GOT3 (cell line): ENCODE measurements at places on chromosomes 2 and 18.

DNA sequence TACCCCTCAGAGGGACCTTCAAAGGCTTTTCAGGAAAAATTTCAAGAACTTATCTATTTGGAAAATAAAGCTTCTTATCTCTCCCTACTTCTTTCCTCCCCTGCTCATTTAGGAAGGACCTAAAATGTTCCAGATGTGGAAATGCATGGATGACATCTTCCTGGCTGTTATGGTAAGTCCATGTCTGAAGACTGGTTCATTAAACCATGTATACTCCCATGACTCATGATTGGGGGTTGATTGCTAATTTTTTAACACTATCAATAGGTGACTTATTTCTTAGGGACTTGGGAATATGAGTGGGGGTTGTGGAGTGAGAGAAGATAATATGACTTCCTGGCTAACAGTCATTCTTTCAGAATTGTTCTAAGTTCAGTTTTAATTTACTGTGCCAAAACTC is 104.0 kb upstream of the PARD3B start:
- no peak for DNase-seq

- no peak for DNase-seq
These were observed 1.6 kb upstream of the DNMT3A start for GRCh38 chr2:25343187-25343825.

- no peak for DNase-seq
These were observed 793.5 kb upstream of the CHAC2 start for GRCh38 chr2:52974127-52974526.

- no peak for DNase-seq
These were observed 188.3 kb downstream of the GBX2 start for GRCh38 chr2:235979753-235980435.

DNA sequence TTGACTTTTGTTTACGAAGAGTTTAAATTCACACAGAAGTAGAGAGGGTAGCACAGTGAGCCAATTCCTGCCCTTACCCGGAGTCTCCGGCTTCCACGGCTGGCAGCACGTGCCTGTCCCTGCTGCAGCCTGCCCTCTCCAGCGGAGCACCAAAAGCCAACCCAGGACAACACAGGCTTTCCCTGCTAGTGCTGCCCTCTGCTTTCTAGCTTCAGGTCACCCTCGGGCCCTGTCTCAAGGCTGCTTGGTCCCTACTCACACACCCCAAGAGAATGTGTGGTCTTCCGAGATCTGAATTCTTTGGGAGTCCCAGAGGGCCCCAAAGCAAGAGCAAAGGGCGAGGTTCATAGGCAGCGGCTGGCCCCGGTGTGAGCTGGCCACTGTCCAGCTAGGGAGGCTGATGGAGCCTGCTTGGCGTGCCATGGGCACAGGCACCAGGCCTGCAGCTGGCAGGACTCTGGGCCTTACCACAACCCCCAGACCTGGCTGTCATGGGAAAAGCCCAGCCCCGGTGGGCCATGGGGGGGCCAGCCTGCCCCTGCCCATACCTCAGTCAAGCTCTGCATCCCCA is 7.0 kb upstream of the HS6ST1 start:
- no peak for DNase-seq

DNA sequence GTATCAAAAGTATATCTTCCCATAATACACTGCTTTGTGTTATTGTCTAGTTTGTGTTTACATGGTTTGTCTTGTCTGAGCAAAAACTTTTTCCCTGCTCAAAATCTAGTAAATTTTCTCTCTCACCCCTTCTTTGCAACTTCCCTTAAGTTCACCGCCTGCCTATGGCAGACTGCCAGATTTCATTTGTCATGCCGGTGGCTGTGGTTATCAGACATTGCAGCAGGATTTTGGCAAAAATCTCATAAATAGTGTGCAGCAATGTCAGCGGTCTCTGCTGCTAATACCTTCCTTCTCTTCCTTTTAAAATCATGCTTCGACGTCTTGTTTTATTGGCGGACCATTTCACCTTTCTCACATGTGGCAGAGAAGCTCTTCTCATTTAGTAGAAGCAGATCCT is 45.6 kb upstream of the TMEM178A start:
- no peak for DNase-seq

DNA sequence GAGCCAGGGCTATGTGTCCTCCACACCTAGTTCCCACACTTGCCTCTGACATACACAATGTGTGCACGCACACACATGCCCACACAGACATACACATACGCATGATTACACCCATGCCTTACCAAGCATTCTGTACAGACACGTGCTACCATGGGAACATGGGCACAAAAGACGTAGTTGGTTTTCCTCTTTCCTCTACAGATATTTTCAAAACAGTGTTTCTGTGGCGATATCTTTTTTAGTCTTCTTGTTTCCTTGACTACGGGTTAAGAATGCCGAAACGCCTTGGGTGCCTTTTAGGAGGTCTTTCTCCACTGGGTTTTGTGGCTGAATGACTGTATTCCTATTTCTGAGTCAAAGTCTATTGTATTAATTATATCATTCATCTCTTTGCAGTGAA is 75.5 kb upstream of the SPTBN1 start:
- DNase-seq, result no peak

- DNase-seq, result no peak
These were observed 93.9 kb upstream of the CTDP1 start for GRCh38 chr18:79585395-79586370.

DNA sequence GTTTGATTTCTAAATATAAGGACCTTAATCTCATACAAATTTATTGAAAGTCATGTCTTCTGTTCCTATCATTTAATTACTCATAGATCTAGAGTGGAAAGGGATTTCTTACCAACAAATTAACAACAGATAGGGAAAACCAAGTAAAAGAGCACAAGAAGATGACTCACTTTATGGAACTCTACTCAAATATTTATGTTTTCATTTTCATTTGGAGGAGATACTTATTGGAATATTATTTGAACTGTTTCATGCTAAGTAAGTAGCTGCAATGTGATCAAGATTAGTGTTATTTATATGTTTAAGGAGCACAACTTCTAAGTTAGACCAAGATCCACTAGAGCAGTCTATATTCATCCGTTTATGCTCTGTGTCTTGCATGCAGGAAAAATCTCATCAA is 1.3 kb downstream of the NT5C1B start:
- no peak for DNase-seq

DNA sequence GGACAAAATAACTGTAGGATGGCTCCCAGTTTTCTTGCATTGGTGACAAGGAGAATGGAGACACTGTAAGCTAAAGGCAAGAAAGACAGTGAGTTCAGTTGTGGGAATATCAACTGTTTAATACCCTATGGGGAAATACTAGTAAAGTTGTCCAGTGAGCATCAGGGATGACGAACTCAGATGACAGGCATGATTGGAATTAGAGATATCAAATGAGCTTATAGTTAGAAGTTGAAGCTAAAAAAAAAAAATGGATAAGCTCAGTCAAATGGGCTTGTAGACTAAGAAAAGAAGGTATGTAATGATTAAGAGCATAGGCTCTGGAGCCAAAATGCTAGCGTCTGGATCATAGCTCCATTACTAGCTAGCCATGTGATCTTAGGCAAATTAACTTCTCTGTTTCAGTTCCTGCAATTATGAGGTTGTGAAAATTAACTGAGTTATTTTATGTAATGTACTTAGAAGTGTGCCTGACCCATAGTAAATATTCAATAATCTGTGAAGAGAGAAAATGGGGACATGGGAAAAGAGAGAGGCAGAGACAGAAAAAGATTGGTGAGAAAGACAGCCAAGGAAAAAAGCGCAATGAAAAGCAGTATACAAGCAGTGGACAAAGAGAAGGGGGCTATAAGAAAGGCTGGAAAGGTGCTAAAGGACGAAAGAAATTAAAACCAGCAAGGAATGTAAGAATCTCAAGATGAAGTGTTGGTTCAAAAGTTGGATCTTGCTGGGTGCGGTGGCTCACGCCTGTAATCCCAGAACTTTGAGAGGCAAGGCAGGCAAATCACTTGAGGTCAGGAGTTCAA is 95.7 kb upstream of the SLC39A10 start:
- DNase-seq, result no peak

- peak; percentile 13 for DNase-seq
These were observed 56.3 kb downstream of the SH3RF3 start for GRCh38 chr2:109185338-109185737.

DNA sequence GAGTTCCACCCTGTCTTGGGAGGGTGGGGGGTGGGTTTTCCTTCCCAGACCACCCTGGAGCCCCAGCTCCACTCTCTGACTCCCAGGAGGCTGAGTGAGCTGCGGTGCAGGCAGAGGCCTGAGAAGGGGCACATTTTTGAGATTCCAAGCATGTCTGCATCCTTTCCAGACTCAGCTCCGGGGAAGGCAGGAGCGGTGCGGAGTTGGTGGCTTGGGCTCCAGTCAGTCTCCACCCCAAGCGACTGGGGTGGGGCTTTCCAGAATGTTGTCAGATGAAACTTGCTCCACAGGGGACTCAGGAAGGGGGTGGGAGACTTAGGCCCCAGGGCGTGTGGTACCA is 44.2 kb upstream of the HS6ST1 start:
- no peak for DNase-seq

- no peak for DNase-seq
These were observed 348.3 kb upstream of the SOX11 start for GRCh38 chr2:5343785-5344335.

DNA sequence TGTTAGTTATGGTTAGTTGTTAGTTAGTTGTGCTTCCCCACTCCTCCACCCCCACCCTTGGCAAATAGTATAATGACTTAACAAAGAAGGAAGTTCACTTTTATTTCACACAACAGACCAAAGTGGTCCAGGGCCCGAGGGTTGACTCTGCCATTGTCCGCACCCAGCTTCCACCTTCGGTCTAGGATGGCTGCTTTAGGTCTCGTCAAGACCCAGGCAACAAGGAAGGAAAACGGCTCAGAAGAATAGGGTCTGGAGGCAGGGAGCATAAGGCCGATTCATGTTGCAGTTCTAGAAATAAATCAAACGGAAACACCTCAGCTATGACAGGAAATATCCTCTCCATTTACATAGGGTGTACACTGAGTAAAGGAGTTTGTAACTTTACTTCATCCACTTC is 206.0 kb upstream of the CXCR4 start:
- DNase-seq, result no peak

DNA sequence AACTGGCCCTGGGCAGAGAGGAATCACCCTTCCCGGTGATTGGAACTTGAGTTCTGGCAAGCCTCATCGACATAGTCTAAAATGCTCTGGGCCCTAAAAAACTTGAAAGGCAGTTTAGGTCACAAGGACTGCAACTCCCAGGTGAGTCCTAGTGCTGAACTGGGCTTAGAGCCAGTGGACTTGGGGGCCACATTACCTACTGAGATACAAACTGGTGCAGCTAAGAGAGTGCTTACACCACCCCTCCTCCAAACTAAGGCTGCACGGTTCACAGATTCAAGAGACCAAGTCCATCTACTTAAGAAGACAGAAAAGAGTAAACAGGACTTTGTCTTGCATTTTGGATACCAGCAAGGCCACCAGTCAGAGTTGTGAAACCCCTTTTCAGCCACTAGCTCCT is 25.3 kb downstream of the ZNF519 start:
- no peak for DNase-seq

DNA sequence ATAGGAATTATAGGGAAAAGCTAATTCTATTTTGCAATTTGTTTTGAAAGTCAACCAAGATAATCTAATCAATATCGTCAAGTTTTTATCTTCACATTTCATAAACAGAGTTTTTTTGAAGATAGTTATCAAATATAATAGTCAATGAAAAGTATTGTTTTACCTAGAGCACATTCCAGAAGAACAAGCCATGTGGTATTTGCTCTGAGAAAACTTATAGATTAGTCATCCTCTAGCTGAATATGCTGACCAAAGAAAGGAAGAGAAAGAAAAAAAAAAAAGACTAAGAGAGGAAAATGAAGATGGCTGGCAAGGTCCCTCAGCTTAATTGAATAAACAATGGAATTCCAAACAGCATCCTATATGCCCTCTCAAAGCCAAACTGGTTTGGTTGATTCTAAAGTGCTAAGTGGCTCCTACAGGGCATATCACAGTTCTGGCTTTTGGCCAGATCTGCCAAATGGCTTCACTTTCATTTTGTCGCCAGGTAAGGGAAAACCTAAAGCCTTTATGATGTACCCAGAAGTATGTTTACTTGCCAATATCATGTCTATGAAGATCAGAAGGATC is 132.6 kb downstream of the VWC2L start:
- DNase-seq, result no peak

GRCh38 chr18:42635378-42636048 is 480.0 kb downstream of the RIT2 start:
- no peak for DNase-seq

DNA sequence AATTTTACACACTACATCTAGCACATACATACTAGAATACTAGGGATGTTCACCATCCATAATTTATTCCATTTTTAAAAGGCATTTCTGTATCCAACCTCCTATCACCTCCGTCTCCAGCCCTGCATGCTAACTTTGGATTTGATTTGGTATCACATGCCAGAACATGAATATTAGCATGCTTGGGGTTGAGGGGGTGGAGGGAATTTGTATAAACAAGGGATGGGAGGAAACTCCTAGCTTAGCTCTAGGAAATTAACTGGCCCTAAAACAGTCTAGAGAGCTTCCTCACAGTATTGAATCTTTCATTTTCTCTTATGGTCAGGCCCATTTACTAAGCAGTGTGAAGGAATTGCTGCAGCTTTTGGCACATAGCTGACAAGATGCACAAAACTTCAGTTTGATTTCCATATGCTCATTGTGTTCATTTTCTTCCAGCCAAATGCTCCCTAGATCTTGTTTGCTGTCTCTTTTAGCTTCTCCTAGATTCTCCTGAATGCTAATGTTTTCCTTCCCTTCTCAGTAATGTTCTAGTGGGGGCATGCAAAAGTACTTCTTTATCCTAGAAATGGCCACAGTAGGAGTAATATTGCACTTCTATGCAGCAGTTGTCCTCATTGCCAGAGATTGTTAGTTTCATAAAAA is 135.2 kb downstream of the VWC2L start:
- DNase-seq, result no peak

GRCh38 chr18:58057291-58057965 is 13.4 kb downstream of the NEDD4L start:
- no peak for DNase-seq

GRCh38 chr2:237465515-237466148 is 21.4 kb upstream of the MLPH start:
- DNase-seq, result no peak

DNA sequence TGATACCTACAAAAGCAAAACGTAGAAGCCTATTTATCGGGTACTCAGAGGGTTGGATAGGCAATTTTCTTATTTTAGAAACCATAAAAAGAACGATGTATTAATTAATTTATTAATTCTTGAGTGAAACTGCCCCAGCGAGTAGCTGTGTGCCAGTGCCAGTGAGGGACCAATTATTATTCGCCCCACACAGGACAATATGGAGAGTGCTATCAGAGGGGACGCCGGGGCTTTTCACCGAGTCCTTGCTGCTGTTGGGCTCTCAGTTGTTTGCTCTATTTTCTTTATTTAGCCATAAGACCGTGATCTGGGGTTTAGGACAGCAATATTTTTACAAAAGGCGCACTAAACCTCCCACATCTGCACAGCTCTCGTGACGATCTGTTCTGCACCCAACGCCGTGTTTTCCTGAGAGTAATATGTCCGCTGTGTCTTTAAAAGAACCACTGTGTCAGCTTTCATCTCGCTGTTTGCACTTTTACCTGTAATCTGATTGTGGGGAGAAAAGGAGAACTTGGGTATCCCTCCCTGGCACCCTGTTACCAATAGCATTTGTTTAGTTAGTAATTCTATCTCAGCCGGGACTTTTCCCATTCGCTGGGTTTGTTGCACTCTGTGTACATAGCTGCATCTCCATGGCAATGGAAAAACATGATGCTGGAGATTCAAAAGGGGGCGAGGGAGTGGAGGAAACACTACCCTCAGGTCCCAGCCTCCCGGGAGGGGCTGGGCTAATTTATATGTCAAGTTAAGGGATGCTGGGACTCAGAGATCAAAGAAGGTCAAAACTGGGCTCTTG is 30.1 kb upstream of the ZNF516 start:
- no peak for DNase-seq

- no peak for DNase-seq
These were observed 122.5 kb downstream of the SLC39A10 start for GRCh38 chr2:195779491-195779890.
